NCI-H510A (cell line): ENCODE measurements at places on chromosomes 7 and 10.
A peak's percentile ranks its signal among the peaks of the same experiment; 100 is the strongest.

- no peak for DNase-seq
These were observed 21.4 kb downstream of the ACTR3B start for GRCh38 chr7:152780935-152781334.

DNA sequence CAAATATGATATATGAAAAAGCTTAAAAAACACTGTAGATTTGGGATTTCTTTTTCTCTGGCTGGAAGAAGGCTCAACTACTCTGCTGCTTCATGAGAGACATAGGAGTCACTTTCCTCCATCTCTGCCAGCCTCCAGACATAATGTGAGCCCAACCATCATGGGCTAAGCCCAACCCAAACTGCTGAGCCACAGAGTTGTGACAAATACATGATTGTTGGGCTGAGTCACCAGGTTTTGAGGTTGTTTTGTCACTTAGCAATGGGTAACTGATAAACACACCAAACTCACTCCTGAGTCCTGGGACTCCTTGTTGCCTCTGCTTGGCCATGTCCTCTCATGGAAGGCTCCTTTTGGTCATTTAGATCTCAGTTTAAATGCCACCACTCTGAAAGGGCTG, 381.8 kb upstream of the FZD8 start:
- DNase-seq = no peak

GRCh38 chr10:128036746-128037543, 89.3 kb downstream of the MKI67 start:
- no peak for DNase-seq

GRCh38 chr7:22460363-22460988, 39.5 kb downstream of the STEAP1B start:
- DNase-seq = no peak

DNA sequence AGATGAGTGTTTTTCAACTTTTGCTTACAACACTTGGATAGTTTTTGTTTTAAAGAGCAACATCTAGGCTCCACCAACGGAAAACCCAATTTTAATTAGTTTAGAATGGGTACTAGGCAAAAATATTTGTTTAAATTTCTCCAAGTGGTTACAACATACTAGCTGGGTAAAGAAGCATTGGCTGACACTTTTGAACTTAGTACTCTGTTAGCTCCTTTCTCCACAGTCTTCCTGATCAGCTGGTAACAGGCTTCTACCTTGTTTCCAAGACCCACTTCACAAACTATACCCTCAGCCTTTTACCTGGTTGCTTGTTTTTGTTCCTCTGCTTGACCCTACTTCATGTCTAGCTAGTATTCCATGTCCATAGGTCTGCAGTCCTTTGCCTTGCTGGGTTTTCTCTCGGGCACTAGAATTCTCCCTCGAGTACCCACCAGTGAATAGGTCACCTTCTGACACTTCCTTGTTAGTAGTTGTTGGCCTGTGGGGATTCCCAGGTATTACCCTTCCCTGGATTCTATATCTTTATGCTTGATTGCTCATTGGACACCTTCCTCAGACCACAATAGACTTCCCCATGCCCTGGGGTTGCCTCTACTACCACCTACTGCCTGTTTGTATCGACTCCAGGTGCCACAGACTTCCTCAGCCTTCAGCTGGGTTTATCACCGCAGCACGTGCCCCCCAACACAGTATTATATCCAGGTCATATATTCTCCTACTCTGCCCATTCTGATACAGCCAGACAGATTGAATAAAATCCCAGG, 42.0 kb downstream of the PRPS1L1 start:
- no peak for DNase-seq

DNA sequence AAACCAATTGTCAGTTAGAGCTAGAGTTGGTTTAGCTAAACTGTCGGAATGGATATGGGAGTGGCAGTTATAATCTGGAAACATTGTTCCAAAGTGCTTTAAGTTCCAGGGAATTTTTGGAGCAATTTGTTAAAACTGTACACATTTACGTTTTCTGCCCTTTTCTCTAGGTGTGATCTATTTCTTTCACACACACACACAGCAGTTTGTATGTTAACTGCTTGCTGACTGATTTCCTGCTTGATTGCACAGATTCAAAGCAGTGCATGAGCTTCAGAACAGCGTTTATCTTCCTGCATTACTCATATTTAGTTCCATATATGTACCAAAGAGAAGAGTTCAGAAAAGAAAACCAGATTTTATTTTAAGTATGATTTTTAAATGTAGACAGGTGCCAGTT, 57.9 kb downstream of the MGMT start:
- no peak for DNase-seq

GRCh38 chr7:39528849-39529248, 37.4 kb upstream of the YAE1 start:
- no peak for DNase-seq

DNA sequence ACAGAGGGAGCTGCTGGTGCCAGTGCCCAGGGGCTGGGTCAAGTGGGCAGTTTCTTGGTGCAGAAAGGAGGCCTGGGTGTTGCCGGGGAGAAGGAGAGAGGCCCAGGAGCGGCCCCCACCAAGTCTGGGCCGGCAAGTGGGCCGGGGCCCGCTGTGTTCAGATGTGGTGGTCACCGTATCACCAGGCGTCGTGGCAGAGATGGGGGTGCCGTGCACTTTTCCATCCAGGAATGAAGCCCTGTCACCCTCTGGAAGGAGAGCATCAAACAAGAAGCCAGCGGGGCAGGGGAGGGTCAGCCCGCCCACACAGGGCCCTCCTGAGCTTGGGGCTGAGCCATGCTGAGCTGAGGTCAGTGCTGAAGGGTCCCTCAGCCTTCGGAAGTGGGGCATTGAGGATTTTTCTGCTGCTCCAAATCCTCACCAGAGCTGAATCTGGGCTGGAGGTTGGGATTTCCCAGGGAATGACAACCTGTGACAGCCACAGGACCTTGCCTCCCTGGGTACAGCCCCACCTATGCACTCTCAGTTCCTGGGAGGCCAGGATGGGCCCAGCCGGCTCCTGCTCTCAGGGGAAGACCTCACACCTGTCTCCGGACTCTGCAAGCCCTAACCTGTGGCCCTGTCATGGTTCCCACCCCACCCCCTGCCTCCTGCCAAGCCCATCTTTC, 27.9 kb upstream of the INPP5A start:
- no peak for DNase-seq

DNA sequence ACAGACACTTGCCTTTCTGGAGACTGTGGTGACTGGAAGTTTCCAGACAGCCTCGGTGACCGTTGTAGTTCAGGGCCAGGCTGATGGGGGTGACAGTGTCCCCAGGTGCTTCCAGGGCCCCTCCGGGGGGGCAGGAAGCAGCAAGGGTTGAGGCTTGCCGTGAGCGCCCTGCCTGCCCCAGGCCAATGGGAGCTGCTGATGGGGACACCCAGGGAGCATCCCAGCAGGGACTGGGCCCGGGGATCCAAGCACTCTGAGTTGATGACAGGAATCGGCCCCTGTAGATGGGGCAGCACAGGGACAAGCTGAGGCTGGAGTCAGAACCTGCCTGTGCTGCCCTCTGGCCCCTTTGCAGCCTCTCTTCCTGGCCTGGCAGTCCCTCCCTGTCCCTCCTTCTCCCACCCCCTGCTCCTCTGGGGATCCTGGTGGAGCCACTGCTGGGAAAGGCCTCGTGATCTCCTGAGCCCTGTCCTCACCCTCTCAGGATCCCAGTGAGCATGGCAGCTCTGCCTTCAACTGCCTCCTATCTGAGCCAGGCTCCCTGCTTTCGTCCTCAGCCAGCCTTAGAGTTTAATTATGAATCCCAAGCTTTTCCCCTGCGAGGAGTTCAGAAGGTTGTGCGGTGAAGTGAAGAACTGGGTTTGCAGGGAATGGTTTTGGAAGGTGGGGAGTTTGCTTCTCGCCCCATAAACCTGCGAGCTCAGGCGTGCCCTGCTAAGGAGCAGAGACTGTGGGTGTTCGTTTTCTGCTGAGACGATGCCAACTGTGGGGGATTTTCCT, 84.7 kb downstream of the ADCY1 start:
- DNase-seq = no peak

GRCh38 chr10:52334595-52334994, 20.5 kb downstream of the DKK1 start:
- no peak for DNase-seq

DNA sequence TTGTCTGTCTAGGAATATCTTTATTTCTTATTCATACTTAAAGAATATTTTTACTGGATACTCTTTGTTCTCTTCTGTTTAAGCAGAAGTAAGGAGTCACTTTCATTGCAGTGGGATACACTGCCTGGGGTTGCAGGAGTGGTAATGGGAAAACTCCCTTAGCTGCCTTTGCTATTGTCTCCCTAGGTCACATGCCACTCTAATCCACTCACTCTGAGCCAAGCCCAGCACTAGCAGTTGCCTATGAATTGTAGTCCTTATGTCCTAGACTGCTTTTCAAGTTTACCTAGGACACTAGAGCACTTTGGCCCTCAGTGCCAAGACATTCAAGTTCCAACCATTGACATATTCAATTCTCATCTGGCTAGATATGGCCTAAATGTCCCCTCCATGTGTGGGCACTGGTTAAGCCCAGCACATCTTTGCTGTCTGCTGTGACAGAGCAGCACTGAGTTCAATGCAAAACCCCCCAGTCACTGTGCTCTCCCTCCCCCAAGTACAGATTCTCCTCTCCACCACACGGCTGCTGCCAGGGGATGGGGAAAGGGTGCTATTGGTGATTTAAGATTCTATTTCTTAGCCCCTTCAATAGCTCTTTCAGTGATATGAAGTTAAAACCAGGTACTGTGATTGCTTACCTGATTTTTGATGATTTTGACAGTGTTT, 991.7 kb upstream of the KCND2 start:
- no peak for DNase-seq

GRCh38 chr10:51014680-51015389, 59.5 kb upstream of the PRKG1 start:
- no peak for DNase-seq

DNA sequence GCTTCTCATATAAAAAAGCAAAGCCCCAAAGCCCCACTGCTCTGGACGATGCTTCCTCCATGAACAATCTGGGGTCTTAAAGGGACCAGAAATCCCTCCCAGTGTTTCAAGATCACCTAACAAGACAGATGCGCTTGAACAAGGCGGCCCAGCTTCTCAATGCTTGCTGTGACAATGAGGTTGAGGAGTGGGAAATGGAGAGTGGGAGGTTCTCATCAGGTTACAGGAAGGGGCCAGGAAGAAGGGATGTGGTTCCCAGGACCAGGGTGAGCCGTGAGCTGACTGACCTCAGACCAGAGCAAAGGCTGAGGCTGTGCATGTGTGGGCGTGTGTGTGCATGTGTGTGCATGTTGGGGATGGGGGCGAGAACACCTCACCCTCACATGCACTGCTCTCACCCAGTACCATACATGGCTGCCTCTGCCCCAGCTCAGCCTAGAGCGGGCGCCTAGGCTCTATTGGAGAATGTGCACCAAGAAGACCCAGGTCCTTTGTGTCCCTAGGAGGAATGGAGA, 220.8 kb upstream of the GPR26 start:
- DNase-seq = no peak

GRCh38 chr10:21803374-21803773, 200.2 kb downstream of the DNAJC1 start:
- DNase-seq = no peak

DNA sequence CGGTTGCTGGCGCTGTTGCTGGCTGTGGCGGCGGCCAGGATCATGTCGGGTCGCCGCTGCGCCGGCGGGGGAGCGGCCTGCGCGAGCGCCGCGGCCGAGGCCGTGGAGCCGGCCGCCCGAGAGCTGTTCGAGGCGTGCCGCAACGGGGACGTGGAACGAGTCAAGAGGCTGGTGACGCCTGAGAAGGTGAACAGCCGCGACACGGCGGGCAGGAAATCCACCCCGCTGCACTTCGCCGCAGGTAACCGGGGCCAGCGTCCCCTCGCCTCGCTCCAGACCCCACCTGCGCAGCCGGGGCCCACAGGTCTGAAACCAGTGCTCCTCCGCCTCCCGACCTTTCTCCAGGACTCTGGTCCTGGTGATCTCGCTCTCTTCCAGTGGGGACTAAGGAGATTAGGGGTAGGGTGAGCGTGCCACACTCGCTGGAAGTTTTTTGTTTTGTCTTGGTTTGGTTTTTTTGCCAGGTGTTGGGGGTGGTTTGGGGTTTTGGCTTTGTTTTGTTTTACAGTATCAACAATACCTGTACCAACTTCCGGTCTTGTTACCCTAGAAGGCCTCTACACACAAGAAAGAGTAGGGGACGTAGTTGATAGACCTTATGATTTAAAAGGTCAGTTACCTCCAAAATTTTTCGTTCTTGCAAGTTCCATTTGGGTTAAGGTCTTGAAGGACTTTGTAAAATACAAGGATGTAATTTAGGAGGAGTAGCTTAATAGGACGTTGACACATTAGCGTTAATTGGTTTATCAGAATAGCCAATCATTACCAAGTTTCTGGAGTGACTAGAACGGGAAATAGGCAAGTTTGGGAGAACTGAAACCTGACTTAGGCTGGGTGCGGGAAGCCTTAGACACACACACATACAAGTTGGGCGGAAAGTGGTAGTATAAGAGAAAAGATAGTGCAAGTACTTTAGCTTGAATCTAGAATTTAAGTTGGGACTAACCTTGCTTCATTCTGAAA, 704 bp downstream of the TNKS2 start:
- peak; percentile 9 for DNase-seq

- no peak for DNase-seq
These were observed 7.7 kb downstream of the UNC5B start for GRCh38 chr10:71219918-71220688.

DNA sequence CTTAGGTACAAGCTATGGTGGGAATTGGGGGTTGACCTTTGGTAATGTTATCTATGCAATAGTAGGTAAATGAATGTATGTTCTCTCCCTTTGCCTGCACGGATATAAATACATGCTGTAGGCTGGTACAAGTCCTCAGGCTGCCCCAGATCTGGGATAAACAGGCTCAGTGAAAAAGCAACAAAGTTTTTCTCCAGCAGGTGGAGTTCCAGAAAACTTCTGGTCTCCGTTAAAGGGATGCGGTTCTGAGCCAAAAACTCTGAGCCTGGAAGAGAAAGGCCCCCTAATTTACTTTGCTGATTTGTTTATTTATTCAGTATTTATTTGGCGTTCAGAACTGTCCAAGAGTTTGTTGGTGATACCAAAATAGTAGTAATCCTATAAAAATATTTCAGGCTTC, 204.7 kb downstream of the ADRA2A start:
- DNase-seq = no peak

GRCh38 chr7:50397320-50397970, 52.7 kb downstream of the FIGNL1 start:
- no peak for DNase-seq

DNA sequence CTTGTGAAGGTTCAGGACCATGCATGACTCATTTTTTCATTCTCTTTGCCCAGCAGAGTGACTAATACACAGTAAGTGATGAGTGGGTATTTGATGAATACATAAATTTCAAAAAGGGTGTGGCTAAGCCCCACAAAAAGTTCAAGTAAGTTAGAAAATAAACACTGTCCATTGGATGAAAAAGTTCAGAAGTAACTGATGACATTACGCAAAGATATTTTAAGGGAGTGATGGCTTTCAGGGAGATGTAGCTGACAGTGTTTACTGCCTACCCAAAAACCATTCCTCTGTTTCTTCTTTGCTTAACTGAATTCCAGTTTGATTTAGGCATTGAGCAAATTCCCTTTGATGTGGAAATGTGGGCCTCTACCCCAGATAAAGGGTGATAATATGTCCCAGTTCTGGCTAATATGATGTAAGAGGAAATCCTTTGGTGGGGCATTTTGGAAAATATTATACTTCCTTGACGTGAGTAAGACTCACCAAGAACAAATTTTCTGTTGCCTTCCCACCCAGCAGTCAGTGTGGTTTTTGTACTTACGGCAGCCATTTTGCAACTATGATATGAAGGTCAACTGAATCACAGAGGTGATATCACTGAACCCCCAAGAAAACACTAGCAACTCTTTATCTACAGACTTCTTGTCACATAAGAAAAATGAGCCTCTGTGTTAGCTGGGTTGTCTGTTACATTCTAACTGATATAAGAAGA, 29.0 kb upstream of the EBLN1 start:
- no peak for DNase-seq

- DNase-seq = no peak
These were observed 532.5 kb downstream of the CCSER2 start for GRCh38 chr10:84860855-84861254.
